ENCODE measurements at places on chromosomes 2 and 18.
A peak's percentile ranks its signal among the peaks of the same experiment; 100 is the strongest.

DNA sequence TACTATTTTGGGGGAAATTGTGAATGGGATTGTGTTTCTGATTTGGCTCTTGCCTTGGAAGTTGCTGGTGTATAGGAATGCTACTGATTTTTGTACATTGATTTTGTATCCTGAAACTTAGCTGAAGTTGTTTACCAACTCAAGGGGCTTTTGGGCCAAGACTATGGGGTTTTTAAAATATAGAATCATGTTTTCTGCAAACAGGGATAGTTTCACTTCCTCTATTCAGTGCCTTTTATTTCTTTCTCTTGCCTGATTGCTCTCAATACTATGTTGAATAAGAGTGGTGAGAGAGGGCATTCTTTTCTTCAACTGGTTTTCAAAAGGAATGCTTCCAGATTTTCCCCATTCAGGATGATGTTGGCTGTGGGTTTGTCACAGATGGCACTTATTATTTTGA is 1383.8 kb upstream of the ACVR2A start:
- DNase-seq = no peak

DNA sequence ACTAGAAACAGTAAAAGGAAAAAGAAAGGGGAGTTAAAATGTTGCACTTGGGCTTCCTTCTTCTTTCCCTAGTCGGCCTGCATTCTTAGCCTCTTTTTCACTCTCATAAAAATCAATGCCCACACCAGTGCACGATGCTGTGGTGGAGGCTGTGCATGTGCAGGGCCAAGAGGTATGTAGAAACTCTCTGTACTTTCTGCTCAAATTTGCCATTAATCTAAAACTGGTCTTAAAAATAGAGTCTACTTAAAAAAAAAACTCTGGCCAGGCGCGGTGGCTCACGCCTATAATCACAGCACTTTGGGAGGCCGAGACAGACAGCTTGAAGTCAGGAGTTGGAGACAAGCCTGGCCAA is 11.1 kb downstream of the TRAPPC8 start:
- DNase-seq = no peak

DNA sequence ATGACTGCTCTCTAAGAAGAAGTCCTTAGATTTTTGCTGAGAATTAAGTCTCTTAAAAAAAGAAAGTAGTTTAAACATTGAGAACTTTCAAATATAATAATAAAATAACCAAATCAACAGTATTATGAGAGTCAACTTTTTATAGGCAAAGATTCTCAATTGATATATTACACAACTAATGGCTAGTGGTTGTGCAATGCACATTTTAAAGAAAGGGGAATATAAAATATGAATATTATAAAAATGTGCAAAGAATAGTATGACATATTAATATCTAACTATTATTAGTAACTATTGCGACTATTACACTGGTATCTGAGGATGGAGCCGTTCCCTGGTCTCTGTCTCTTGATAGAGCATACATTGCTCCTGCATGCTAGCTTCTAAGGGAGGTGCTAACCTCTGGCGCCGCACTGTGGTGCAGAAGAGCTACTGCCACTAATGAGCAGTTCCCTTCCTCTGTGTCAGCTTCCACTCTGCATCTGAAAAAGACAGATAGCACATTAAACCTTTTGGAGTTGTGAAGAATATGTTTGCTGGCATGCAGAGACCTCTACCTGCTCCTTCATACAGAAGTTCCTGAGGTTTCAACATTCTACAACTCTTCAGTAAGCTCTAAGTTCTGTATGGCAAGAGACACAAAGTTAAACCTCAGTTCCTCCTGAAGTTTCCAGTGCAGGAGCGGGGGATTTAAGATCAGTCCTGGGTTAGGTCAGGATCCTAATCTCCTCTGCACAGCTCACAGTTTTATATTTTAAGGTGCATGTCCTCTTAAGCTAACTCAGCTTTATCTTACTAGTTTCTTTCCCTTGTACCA is 3.5 kb upstream of the SLC9A2 start:
- peak; percentile 56 for DNase-seq

DNA sequence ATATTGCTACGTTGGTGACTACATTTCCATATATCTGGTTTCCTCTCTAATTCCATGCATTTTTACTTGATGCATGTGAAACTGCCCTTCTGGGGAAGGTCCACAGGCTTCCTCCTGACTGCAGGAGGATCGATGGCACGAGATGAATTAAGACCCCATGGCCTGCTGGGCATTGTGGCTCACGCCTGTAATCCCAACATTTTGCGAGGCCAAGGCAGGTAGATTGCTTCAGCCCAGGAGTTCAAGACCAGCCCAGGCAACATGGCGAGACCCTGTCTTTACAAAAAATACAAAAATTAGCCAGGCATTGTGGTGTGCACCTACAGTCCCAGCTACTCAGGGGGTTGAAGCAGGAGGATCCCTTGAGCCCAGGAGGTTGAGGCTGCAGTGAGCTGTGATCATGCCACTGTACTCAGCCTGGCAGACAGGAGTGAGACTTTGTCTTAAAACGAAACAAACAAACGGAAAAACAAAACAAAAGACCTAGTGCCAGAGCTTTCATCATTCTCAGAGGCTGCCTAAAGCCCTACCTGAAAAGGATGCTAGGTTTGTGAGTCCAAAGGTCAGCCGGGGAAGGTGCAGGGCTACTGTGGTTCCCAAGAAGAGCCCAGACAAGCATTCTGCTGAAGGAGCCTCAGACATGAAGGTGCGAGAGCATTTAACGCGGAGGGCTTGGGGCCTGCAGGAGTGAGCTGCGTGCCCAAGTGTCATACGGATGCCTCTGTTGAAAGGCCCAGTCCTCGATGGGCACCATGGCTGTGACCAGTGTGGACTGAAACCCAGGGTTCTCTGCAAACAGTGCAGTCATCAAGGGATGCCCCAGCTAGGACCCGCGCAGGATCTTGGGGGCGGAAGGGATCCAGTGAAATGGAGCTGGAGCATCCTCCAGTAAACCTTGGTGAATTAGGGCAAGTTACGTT is 21.6 kb downstream of the GPR55 start:
- no peak for DNase-seq

All from fibroblast of skin of back (primary cell).